ENCODE measurements at places on chromosomes 5 and 9. TPM values are rescaled to one million over a fixed set of nuclear protein-coding genes. Genes with fewer than 3 reads are reported as not detected.
A peak's percentile ranks its signal among the peaks of the same experiment; 100 is the strongest.

PCDHGB3 gene
- total RNA-seq = 0.26 TPM

WDR38 gene
- total RNA-seq = not detected

RNF183 gene
- total RNA-seq = not detected

CHSY3 gene
- total RNA-seq = 1.1 TPM

TNFSF8 gene
- not detected for total RNA-seq

- peak; percentile 24 for DNase-seq
Measured at GRCh38 chr5:78467752-78468357, 107.4 kb downstream of the SCAMP1 start.

- DNase-seq = no peak
Measured at GRCh38 chr5:81579262-81579924, 171.5 kb downstream of the SSBP2 start.

GRCh38 chr9:124384210-124384609 is 31.0 kb downstream of the PSMB7 start:
- DNase-seq = no peak

DNA sequence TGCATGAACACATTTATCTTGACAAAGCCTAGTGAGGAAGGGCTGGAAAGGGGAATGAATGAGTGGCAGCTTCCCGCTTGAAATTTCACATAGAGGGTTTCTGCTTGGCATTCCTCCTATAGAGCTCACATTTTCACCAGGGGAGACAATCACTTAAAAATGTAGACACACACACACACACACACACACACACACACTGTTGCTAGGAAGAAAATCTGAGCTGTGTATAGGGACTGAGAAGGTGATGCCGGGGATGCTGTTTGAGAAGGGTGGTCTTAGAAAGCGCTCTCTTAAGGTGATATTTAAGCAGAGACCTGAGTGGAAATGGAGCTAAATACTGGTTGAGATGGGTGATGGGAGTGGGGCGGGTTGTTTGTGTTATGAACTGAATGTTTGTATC is 70.4 kb downstream of the LRRC70 start:
- DNase-seq = no peak

DNA sequence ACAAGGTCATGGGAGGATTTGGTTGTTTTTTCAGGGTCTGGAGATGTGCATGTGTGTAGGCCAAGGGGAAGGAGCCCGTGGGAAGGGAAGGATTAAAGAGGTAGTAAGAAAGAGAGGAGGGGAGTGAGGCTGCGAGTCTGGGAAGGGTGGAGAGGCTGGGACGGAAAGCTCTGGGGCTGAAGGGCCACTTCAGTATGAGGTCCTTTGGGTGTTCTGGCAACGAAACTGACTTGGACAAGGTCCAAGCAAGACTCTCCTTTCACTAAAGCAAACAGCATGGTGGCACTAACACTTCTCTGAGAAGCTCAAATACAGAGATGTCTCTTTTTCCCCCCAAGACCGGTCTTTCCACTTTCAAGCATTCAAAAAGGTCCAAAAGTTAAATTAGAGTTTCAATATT is 394.5 kb downstream of the ARHGEF28 start:
- DNase-seq = no peak

Measured in H7 (cell line).